ENCODE measurements at places on chromosomes 1 and 21. TPM values are rescaled to one million over a fixed set of nuclear protein-coding genes. Genes with fewer than 3 reads are reported as not detected.
A peak's percentile ranks its signal among the peaks of the same experiment; 100 is the strongest.

GRCh38 chr1:109993885-109994284, 9.3 kb downstream of the AHCYL1 start:
- no peak for DNase-seq

- DNase-seq: peak; percentile 69
Observed at GRCh38 chr1:88321706-88322105, 362.4 kb upstream of the PKN2 start.

DNA sequence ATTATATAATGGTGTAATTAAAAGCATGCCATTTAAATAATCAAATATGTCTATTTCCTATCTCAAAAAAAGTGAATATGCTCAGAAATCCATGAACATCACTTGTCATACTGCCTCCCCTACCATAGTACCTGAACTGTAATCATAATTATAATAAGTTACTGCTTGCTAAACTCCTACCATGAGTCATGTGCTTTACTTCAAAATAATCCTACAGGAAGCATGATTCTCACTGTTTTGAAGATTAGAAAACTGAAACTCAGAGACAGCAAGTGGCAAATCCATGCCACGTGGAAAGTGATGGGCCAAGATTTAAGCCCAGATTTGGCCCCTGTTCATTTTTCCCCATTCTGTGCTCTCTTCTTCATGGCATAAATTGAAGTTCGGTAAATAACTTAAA, 5.2 kb downstream of the LRRC7 start:
- no peak for DNase-seq

DNA sequence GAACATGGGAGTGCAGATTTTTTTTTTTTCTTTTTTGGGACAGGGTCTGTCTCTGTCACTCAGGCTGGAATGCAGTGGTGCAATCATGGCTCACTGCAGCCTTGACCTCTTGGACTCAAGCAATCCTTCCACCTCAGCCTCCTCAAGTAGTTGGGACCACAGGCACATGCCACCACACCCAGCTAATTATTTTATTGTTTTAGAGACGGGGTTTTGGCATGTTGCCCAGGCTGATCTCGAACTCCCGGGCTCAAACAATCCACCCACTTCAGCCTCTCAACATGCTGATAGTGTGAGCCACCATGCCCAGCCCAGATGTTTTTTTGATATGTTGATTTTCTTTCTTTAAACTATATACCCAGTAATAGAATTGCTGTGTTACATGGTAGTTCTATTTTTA, 57.7 kb downstream of the RGSL1 start:
- DNase-seq: no peak

DNA sequence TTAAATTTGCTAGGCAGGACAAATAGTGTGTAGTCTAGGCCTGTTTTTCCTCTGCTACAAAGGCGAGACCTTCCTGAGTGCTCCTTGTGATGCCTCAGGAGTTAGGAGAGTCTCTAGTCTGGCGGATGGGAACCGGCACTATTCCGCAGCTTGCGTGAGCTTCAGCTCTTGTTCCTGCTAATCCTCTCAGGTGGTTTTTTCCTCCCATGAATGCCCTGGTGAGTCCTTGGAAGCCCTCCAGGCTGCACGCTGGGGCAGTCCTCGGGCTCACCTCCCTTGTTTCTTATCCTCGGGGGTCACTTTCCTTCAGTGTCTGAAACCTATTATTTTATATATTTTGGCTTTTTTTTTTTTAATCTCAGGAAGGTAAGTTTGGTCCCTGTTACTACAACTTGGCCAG, 28.2 kb downstream of the UTS2 start:
- no peak for DNase-seq

DNA sequence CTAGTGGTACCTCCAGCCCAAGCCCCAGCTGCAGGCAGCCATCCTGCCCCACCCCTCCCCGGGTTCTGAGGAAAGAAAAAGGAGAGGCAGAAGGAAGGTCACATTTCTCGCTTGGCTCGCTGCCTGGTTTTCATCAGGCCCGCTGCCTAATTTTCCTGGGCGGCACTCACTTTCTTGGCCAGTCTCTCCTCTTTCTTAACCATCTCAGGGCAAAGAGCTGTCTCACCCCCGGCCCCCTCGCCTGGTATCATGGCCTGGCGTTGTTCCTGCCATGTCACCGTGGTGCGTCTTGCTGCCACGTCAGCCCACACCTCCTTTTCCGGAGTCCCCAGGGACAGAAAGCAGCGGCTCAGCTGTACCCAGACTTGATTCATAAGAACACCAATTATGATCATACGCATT, 26.6 kb upstream of the CASZ1 start:
- no peak for DNase-seq

DNA sequence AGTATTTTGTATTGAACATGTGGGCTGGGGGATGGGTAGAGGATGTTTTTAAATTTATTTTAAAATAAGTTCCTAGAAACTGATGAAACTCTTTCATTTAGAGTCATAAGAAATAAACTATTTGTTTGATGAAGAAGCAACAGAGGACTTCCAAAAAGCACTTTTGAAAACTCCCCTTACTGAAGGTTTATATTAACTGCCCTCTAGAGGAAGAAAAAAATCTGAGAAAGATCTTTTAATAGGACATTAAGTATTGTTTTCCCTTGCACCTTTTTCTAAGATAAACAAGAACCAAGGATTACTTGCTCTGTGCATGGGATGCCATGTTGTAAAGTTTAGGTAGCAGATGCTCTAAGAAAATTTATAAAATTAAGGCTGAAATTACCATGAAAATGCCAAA, 14.1 kb downstream of the DISP1 start:
- no peak for DNase-seq

DNA sequence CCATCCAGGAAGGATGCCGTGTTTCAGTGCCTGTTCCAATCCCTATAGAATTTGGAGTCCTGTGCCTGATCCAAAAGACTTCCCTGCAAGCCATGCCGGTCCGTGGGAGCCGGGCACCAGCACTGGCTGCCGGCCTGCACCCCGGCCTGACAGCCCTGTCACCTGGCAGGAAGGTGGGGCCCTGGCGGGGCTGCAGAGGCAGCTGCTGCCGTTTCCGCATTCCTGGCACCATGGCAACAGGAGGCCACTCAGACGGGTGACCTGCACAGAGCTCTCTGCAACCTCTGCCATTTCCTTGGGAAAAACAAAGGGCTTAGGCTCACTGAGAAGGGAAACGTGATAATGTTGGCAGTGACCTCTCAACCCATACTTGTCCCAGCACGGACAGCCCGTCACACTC, 63.2 kb upstream of the TMEM51 start:
- peak; percentile 79 for DNase-seq

- no peak for DNase-seq
Observed at GRCh38 chr1:118535901-118536300, 350.9 kb upstream of the SPAG17 start.

DNA sequence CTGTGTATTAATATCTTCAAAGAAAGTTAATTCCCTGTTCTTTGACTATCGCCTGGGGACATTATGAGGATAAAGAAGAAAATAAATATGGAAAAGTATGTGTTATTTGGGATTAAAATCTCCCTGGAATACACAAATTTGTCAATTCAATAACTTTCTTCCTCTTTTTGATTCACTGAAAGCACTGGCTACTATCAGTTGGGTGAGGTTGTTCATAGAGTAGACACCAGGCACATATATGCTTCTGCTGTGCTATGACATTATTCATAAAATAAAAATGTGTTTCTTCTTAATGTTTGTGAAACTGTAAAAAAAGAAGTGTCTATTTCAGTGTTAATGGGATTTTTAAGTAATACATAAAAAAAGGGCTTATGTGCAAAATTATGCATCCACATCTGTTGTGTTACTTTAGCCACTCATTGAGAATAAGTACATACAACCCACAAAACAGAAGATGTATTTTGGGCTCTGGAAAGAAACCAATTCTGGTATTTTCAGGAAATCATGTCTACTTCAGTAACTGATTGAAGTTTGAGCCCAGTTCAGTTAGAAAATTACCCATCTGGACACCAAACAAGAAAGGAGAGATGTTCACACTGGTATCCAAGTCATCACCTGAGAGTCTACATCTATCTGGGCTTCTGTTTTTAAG, 169.4 kb downstream of the GABPA start:
- no peak for DNase-seq

DNA sequence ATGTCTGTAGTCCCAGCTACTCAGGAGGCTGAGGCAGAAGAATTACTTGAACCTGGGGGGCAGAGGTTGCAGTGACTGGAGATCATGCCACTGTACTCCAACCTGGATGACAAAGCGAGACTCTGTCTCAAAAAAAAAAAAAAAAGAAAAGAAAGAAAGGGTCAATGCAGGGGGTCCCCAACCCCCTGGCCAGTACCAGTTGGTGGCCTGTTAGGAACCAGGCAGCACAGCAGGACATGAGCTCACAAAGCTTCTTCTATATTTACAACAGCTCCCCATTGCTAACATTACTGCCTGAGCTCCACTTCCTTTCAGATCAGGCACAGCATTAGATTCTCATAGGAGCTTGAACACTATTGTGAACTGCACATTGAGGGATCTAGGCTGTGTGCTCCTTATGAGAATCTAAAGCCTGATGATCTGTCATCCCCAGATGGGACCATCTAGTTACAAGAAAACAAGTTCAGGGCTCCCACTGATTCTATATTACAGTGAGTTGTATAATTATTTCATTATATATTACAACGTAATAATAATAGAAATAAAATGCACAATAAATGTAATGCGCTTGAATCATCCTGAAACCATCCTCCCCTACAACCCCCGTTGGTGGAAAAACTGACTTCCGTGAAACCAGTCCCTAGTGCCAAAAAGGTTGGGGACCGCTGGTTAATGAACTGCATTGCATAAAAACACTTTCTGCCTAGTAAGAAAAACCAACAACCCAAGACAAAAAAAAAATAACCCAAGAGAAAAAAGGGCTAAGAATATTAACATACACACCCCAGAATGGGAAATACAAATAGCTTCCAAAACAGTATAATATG, 2.8 kb downstream of the ZBTB8OS start:
- no peak for DNase-seq

- no peak for DNase-seq
Observed at GRCh38 chr1:207659545-207660153, 14.7 kb downstream of the CR1L start.

DNA sequence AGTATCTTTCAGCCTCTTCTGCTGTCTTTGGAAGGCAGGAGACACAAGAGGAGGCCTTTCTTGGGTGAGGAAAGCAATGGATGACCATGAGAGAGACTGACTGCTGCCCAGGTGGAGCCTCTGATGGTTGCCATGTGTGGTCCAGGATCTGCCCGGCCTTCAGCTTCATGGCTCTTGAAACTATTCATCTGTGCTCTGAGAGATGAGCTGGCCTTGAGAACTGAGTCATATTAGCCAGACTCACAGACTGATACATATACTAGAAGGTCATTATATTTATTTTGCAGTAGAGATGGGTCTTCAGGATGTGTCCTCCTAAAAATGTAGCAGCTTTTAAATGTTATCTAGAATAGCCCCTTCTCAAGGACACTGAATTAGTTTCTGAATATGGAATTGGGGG, 33.7 kb downstream of the PTGFRN start:
- DNase-seq: no peak

DNA sequence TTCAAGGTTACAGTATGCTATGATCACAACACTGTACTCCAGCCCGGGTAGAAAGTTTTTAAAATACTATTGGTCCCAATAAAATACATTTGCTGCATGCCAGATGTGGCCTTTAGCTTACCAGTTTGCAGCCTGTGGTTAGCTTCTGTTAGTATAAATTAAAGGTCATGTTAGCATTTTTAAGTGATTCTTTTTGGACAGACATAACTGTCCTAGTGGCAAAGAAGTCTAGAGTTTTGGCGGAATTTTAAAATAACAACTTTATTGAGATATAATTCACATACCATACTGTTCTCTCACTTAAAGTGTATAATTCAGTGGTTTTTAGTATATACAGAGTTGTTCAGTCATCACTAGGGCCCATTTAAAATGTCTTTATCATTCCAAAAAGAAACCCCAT, 24.3 kb upstream of the TMEM39B start:
- DNase-seq: no peak

GRCh38 chr1:39575191-39576015, 1.2 kb downstream of the PABPC4 start:
- DNase-seq: no peak

DNA sequence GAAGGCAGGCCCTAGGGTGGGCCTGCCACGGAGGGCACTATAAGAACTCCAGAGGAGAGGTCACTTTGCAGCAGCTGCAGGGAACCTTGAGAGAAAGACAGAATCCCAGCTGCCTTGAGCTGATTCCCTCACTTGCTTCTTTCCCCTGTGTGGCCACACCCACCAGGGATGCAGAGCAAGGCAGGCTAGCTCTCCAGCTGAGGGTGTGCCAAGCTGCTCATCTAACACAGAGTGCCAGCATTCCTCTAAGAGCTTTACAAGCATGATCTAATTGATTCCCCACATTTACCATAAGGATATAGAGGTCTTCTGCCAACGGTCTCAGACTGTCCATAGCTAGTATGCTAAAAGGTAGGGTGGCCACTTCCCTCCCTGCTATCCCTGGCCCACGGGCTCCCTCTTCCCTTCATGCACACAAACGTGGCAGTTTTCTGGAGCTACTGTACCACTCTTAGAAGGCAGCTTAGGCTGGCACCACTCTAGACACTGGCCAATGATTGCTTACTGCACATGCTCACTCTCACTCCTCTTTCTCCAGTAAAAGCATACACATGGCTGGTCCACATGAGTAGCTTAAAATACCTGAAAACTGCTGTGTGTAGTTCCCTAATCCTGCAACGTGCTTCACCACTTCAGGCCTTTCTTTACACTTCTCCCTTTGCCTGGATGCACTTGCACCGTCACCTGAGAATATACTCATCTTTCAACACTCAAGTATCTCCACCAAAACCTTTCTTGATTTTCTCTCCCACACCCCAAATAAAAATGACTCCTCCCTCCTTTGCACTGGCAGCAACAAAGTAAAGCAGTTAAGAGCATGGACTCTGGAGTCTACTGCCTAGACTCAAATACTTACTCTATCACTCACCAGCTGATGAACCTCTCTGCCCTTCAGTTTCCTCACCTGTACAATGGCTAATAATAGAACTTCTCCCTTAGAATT, 57.7 kb downstream of the DMAP1 start:
- no peak for DNase-seq

DNA sequence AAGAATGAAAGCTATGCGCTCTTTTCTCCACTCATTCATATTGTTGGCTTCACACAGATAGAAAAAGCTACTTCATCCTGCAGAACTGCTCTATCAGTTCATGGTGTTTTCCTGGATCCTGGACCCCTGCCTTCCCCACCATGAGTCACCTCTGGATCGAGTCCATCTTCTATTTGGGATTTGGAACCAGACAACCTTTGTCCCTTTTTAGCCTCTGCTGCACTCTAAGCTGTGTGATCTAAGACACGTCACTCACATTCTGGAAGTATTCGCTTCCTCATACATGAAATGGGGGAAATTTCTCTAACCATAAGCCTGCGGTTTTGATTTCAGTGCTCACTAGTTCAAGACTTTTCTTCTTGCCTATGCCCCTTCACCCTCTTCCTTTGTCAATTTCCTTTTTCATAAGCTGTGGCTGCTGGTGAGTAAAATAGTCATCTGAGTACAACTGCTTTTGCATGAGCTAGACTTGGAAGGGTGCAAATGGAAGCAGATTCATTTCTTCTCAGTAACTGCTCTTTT, 14.1 kb upstream of the DEGS1 start:
- no peak for DNase-seq

- DNase-seq: peak; percentile 34
Observed at GRCh38 chr1:231039161-231040018, 664 bp downstream of the FAM89A start.

FLVCR1 gene
- 40.2 TPM for polyA plus RNA-seq

CHI3L2 gene
- polyA plus RNA-seq: 0.20 TPM

RAB25 gene
- polyA plus RNA-seq: 46.9 TPM

ZNF436 gene
- polyA plus RNA-seq: 32.3 TPM

CCDC27 gene
- polyA plus RNA-seq: 0.20 TPM

CFAP57 gene
- 5.4 TPM for polyA plus RNA-seq

CHAF1B gene
- 11.4 TPM for polyA plus RNA-seq

OSCP1 gene
- polyA plus RNA-seq: 29.7 TPM
